ENCODE measurements at places on chromosomes 5 and 9.

DNA sequence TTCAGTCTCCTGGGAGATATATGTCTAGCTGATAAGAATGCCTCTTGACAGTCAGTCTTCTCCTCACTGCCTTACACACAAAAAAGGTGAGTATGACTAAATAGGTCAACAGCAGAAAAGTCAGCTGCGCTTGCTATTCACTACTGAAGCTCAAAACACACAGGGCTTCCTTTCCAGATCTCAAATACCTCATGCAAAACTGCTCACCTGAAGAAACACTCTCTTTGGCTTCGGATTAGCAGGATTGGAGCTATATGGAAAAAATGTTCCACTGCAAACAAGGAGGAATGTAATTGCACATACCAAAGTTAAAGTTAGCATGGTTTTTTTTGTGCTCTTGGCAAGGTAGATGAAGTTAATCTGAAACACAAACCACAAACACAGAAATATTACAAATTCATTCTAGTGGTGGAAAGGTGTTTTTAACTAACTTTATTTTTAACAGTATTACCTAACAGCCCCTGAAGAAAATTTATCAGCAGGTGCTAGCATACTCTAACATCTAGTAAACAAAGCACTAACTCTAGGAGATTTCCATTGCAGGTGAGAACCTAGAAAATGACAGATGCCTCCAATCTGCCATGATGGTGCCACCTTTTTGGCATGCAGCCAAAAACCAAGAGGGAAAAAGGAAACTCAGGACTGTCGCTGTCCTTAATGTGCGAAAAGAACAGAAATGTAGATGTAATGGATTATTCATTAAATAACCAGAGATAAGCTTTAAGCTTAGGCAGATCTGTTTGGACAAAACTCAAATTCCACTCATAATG is 31.8 kb downstream of the ERMP1 start:
- DNase-seq: no peak

GRCh38 chr5:72618708-72619107 is 111.5 kb upstream of the ZNF366 start:
- no peak for DNase-seq

DNA sequence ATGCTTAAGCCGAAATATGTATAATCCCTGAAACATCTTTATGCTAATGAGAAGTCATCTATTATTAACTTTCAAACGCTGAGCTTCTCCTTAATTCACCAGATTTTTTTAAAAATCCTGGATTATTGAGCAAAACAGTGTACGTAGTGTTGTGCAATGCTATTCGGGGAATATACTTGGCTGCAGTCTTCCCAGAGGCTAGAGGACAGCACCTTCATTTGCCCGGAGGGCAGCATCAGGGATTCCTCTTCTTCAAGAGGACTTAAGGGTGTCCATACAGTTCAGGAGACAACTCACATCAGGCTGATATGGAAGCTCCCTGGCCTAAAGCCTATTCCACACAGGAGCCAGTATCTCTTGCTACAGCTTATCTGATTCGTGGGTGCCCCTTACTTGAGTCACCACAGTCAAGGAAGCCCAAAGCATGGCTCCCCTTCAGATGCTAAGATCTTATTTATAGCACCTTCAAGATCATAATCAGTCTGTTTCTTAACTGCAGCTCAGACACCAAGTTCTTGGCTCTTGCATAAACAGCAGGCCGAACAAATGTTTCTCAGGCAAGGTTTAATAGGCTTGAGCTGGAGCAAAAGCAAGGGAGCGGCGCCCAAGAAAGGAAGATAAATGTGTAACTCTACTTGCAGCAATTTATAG is 29.4 kb downstream of the NUTM2F start:
- no peak for DNase-seq

DNA sequence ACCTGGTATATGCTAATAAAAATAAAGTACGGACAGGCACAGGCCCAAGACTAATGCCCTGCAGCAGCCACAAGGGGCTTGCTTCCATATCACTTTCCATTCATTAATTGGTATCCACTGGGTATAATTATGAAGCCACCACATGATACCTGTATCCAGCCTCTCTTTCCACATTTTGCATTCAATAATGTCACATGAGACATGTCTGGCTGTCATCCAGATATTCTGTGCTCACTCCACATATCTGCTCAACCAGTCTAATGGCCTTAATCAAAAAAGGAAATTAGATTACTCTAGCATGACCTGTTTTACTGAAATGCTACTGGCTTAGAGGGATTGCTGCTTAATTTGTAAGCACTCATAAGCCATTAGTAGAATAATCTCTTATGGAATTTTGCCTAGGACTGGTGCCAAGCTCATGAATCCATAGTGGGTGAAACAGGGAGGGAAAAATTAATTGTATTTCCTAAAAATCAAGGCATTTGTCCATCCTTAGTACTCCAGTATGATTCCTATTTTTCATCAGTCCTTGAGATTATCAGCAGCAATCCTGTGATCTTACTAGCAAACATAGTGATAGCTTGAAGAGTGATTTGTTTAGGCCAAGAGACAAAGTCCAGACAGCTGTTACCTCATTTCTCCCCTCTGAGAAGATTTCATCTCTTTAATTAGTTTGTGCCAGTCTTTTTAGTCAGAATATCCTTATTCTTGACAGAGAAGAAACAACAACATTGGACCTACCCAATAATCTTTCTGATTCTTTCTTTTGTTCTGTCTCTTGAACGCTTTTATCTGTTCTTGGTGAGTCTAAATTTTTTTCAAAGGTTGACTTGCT is 119.2 kb upstream of the ABCA1 start:
- DNase-seq: no peak

DNA sequence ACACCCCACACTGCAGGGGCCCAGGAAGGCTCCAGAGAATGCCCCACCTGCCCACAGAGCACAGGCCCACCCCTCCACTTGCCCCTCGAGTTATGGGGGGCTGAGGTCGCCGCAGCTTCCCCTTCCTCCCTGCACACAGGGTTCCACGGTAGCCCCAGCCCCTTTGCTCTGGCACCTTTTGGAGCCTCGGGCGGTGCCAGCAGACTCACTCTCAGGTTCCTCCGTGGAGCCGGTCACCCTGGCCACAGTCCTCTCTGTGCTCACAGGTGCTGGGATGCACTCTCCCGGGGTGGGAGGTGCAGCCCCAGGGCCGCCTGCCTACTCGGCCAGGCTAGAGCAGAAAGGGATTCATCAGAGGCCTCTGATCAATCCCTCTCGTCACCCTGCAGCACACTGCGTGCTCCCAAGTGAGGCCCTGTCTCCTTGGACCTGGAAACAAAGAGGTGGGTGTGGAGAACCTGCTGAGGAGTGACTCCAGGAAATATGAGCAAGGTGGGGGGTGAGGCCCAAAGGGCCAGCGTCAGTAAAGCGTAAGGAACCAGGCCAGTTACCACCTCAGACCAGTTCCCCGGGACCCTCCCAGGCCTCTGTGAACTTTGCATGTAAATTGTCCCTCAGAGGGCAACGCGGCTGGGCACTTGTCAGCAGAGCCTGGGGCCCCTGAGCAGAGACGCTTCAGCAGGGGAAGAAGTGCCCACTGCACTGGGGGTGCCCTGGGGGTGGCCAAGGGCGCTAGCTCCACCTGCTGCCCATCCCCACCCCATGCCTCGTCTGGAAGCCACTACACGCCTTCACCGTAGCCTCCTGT is 167.8 kb downstream of the OLFM1 start:
- DNase-seq: no peak

GRCh38 chr5:37565062-37565670 is 186.0 kb downstream of the WDR70 start:
- DNase-seq: no peak

DNA sequence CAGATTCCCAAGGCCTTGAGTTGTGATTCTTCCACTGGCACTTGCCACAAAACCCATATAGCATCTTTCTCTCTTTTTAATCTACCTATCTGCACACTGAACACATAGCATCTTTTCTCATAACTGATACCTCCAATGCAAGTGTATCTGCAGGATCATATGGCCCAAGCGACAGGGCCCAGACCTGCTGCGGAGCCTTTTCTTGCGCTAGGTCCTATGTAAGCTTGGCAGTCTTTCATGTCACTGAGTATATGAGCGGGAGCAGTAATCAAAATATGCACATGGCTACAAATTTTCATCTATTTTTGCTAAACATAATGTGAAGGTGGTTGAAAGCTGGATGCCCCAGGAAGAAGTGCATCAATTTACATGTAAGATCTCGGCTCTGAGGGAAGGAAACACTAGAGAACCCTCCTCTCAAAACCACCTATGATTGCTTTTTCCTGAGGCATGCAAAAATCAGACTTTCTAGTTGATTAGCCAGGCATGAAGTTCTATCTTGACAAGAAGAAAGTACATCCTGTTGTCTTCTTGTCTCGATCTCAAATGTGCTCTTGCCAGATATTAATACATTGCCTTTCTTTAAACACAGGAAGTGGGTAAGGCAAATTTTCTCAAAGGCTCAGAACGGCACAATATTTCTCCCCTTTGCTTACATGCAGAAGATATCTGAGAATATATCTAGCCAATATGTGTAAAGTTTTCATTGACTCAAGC is 26.9 kb upstream of the CEMIP2 start:
- no peak for DNase-seq

Data from activated CD4-positive, CD25-positive, alpha-beta regulatory T cell (primary cell).